ENCODE measurements at places on chromosomes 1 and 21.

DNA sequence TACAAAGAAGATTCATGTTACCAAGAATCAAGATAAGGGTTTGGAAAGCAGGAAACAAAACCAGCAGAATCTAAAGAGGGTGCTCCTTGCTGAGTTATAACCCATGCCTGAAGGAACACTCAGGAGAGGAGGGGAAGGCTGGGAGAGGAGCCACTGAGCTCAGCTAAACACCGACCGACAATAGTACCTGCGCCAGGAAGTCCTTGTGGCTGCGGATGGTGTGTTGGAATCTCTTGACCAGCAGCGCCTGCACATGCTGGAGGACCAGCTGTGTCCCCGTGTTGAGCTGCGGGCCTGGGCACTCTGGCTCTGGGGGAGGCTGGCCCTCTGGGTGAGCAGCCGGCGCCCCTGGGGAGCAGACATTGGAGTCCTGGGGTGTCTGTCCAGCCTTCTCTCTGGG lies 89.4 kb downstream of the ABCA4 start:
- DNase-seq: no peak

DNA sequence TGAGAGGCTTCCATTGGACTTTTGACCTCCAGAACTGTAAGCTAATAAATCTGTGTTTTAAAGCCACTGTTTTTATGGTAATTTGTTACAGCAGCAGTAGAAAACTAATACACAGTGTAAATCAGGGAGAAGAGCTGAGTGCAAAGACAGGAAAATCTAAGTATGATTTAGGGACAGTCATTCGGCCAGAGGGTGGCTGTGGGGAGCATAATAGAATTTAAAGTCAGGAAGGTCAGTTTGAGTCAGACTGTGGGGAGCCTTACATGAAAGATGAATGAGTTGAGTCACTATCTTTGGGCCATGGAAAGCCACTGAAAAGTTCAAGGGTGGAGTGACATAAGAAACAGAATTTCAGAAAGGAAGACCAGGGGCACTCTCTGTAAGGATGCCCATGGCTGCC lies 52.4 kb upstream of the SSX2IP start:
- DNase-seq: no peak

- no peak for DNase-seq
Observed at GRCh38 chr1:185155600-185156287, 1.0 kb downstream of the TRMT1L start.

- DNase-seq: no peak
Observed at GRCh38 chr21:46269466-46269865, 15.9 kb downstream of the MCM3AP start.

DNA sequence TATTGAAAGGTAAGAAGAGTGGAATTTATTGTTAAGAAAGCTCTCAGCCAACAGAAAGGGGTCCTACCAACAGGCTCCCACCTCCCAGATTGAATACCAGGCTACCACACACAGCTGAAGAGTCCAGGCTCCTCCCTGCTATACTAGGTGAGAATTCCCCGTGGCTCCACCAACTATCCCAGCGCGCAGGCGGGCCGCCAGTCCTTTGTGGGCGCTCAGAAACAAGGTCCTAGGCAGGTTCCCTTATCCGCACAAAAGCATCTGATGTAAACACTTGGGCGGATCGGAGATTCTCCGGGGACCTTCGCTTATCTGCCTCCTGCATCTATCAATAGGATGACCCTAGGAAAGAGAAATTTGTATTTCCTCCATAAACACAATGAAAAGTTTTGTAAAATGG lies 423.9 kb upstream of the ADGRL4 start:
- DNase-seq: no peak

- no peak for DNase-seq
Observed at GRCh38 chr21:32708069-32708468, 19.7 kb downstream of the SYNJ1 start.
